GM19239 (cell line): ENCODE measurements at places on chromosomes 5 and 9.
A peak's percentile ranks its signal among the peaks of the same experiment; 100 is the strongest.

DNA sequence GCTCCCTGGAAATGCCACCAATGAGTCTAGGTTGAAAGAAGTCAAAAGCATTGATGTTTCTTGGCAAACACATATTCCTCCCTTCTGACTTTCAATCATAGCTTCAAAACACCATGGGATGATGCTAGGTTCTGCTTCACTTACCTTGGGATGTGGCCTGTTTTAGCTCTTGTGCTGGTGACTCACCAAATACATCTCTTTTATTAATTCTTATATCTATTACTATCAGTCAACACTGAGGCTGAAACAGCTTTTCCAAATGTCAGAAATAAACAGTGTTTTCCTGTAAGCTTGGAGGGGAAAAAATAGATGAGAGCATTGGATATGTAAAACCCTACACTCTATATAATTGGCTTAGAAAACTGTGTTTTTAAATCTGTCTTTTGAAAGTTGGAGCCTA lies 245.4 kb upstream of the NREP start:
- no peak for DNase-seq

- DNase-seq: no peak
These were observed 77.5 kb upstream of the SPATA31D4 start for GRCh38 chr9:81850724-81851123.

DNA sequence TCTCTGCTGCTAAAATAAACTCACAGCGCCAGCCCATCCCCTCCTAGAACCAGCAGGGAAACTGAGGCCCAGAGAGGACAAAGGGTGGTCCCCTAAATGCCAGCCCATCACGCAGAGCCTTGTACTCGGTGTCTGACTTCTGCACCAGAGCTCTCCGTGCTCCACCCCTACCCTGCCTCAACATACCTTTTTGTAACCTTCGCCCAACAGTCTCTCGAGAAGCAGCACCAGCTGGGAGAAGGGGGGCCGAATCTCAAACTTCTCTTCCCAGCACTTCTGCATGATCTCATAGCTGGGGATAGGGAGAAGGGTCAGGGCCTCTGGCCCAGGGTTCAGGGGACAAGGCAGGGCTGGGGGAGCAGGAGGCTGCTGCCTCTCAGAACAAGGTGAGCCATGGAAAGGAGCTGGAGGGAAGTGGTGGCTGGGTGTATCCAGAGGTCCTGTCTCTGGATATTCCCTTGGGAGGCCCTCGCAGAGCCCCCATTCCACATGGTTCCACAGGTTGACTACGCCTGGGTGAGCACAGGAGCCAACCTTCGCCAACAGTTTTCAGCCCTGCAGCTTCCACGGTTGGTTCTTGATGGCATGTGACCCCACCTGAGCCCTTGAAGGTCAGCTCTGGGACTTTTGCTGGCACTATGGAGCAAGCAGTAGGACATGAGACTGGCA lies 32.3 kb upstream of the CSF1R start:
- DNase-seq: no peak

- DNase-seq: no peak
These were observed 352.5 kb upstream of the C9orf72 start for GRCh38 chr9:27925815-27926214.

DNA sequence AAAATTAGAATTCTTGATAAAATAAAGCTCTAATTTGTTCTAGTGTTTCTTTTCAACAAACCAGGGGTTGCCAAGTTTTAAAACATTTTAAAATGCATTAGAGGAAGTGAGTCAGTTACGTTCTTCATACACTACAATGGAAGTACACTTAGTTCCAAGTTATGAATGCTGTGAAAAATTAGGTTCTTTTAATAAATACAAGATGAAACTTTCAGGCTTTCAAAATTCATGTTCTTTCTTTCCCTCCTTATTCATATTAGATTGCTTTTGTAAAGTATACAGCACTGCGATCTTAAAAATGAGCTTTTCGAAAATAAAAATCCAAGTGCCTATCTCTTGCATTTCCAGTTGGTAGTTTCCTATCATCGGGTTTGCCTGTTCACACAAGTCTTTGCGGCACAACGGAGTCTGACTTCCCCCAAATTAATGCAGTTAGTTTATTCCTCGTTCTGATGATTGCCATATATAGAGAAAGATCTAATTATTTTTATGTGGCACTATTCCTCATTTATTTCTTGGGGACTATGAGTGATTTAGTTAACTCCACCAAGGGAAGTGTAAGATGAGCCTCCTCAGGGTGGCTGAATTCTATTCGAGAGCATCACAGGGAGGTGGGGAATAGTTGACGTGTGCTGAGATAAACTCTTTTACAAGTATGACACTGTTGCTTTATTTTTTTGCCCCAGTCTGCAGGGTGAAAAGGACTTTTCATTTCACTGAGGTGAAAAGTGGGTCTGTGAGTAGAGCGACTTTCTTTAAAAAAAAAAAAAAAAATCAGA lies 238.2 kb downstream of the CD180 start:
- no peak for DNase-seq

- no peak for DNase-seq
These were observed 182.1 kb downstream of the RFX3 start for GRCh38 chr9:3343671-3344070.

GRCh38 chr9:120610975-120611689 lies 31.2 kb upstream of the CDK5RAP2 start:
- no peak for DNase-seq

DNA sequence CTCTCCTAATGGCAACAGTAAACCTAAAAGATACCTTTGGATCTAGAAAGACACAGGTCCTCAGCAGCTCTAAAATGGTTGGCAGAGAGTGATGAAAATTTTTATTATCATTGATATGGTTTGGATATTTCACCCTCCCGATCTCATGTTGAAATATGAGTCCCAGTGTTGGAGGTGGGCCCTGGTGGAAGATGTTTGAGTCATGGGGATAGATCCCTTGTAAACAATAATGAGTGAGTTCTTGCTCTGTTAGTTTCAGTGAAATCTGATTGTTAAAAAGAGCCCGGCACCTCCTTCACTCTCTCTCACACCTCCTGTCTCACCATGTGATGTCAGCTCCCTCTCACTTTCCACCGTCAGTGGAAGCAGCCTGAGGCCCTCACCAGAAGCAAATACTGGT lies 117.7 kb downstream of the FRMD3 start:
- no peak for DNase-seq

DNA sequence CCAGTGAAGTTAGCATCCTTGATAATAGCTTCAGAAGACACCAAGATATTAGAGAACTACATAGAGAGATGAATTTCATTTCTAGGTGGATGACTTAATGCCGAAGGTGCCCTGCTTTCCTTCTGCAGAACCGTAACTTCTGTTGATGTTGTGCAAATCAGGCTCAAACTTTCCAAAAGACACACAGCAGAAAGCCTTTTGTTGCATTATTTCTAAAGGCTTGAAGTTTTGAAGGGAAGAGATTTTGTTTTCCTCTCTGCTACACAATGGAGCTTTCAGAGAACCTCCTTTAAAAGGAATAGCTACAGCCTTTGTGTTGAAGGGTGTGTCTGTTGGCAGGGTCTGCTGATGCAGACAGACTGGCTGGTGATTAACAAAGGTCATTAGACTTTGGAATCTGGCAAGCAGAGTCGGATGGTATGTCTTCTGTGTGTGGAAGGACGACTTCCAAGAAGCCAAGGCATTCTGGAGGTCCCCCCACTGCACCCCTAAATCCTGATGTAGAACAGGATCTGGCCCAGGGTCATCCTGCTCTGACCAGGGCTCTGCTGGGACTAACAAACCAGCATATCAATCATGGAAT lies 57.8 kb downstream of the ZNF462 start:
- no peak for DNase-seq

GRCh38 chr5:75640826-75641225 lies 29.6 kb downstream of the ANKDD1B start:
- no peak for DNase-seq

DNA sequence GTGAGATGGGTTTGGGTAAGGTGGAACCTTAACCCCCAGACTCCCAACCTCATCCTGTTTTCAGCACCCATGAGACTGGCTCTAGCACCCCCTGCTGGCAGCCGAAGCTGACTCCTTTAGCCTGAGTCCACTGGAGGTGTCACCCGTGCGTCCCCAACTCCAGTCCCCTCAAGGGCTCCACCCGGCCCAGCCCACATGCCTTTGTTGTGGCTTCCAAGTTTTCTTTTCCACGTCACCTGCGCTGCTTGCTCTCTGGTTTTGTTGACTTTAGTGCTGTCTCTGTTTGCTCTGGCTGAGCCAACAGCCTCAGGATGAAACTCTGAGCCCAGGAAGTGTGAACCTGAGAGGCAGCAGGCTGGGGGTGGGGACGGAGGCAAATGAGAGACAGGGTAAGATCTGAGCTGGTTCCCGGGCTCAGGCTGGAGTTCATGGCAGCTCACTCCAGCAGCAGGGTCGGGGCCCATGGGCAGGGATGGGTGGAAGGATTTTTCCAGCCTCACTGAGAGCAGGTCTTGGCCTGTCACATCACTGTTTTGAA lies 13.2 kb upstream of the AQP7 start:
- DNase-seq: peak; percentile 71

- DNase-seq: no peak
These were observed 7.8 kb downstream of the RXRA start for GRCh38 chr9:134333874-134334581.

- no peak for DNase-seq
These were observed 3.7 kb downstream of the ARRDC3 start for GRCh38 chr5:91379246-91379913.

- no peak for DNase-seq
These were observed 222.4 kb downstream of the CACNA1B start for GRCh38 chr9:138099803-138100598.

GRCh38 chr9:86163503-86163902 lies 64.1 kb upstream of the GOLM1 start:
- no peak for DNase-seq

DNA sequence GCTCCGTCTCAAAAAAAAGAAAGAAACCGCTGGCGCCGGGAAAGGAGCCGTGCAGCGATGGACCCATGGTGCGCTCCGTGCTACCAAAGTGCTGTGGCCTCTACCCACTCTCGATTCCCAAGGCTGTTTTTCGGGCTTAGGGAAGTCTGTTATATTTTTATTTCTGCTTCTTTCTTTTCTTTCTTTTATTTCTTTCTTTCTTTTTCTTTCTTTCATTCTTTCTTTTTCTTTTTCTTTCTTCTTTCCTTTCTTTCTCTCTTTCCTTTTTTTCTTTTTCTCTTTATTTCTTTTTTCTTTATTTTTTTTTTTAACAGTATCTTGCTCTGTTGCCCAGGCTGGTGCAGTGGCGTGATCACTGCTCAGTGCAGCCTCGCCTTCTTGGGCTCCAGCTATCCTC lies 87.5 kb downstream of the ANXA2R start:
- DNase-seq: no peak

- DNase-seq: no peak
These were observed 30.4 kb downstream of the PRDM6 start for GRCh38 chr5:123119334-123119986.

- DNase-seq: no peak
These were observed 11.2 kb downstream of the MVB12B start for GRCh38 chr9:126337729-126338372.

DNA sequence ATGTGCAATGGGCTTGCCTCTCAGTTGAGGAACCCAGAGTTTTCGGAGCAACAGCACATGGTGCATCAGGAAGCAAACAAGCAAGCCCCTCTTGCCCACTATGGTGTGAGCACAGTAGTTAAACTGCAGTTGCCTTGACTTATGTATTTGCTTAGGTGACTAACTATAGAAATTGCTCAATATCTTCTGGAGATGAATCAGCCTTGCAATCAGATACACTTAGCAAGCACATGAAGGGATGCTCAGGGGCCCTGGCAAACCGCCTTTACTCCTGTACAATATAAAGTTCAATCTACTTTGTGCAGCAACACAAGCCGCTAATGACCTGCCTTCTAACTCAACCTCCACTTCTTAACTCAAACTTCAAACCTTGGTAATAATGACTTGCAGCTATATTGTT lies 581.7 kb upstream of the RIOK2 start:
- DNase-seq: no peak

DNA sequence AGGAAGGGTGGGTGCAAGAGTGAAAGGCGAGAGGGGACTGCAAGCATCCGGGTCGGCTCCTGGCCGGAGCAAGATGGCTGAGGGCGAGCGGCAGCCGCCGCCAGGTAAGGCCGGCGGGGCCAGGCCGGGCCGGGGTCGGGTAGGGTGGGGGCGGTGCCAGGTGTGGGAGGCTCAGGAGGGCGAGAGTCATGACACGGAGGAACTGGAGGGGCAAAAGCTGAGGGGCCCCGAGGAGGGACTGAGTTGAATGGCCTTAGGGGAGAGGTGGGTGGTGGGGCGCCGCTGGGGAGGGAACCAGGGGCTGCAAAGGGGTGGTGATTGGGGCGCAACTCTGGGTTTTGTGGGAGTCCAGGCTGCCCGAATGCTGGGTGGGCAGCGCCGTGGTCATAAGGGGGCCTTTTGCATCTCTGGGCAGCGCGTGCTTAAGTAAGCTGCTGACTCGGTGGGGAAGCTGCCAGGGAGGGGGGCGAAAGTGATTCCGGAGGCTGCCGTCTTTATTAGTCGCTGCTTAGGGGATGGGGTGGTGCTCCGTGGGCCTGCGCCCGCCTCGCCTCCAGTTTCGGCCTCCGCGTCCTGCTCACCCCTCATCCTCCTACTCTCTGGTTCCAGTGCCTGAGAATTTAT lies 425 bp downstream of the PTPA start:
- no peak for DNase-seq

DNA sequence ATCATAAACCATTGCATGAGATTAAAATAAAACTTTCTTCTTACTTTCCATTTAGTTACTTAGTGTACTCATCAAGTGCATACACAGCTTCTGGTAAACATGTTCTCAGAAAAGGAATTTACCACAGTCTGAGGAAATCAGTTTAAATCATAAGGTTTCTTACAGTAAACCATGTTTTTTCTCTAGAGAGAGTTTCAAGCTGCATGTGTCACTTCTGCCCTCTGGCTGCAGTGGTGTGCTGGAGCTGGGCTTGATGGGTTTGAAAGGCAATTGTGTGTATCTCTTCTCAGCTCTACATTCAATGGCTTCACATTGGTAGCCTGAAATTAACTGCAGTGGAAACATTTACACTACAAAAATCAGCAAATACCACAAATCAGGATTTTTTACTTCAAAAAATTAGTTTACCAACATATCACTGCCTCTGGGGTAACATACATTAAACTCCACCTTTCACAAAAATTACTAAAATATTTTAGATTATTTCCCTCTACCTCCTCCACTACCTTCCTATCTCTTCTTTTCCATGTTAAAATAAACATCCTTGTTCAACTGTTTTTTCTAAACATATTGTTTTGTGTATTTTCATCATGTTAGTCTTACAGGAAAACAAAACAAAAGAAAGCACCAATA lies 414.3 kb downstream of the ANXA1 start:
- DNase-seq: no peak
